ENCODE measurements at places on chromosomes 5 and 9.
A peak's percentile ranks its signal among the peaks of the same experiment; 100 is the strongest.

DNA sequence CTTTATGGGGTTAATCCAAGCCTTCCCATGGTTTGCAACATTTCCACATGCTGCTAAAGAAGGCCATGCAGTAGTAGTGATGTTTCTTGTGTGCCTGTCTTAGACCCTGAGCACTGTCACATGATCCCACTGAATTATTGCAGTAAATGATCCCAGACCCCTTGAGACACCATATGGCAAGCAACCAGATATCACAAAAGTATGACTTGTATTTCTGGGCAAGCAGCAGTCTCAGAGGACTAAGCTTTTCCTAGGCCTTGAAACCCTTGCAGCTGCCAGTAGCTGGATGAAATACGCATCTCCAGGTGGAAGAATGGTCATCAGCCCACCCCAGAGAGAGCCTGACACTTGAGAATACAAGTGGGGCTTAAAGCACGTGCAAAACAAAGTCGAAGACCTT is 41.8 kb downstream of the CDO1 start:
- no peak for DNase-seq

GRCh38 chr9:126151031-126151685 is 175.5 kb upstream of the MVB12B start:
- DNase-seq = peak; percentile 94

DNA sequence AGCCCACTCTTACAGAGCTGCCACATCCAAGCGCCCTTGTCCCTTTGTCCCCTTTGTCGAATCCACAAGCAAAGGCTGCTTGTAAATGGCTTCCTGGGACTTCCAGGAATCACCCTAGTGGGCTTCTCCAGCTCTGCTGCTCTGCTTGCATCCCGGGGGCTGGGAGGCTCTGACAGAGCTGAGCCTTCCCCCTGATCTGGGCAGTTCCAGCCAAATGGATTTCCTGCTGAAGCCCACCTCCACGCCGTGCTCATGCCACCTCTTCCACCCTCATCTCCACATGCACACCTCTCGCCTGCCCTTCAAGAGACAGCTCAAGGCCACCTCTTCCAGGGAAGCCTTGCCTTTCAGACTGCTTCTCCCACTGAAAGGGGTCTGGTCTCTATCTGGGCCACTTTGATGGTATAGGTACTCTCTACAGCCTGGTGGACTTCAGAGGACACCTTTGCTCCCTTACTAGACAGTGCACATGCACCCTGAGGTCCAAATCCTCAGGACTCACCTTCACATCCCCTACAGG is 106.2 kb downstream of the LHFPL2 start:
- DNase-seq = no peak

DNA sequence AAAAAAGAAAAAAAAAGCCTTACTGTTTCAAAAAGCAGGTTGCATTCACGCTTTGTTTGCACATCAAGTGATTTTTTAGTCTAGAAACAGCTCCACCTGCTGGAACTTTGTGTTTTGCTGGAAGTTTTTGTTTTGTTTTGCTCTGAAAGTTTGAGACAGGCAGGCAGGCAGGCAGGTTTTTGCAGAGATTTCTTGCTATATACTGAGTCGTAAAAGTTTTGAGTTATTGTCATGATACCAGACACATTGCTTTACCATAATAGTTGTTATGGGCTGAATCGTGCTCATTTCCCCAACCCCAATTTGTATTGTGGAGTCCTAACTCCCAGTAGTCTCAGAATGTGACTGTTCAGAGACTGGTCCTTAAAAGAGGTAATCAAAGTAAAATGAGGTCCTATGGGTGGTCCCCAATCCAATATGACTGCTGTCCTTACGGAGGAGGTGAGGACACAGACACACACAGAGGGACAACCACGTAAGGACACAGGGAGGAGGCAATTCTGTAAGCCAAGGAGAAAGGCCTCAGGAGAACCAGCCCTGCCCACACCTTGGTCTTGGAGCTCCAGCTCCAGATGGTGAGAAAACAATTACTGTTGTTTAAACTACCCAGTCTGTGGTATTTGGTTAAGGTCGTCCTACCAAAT is 20.9 kb downstream of the OR2Y1 start:
- DNase-seq = peak; percentile 0

- DNase-seq = no peak
Measured at GRCh38 chr9:114824110-114824509, 18.3 kb upstream of the TNFSF15 start.

DNA sequence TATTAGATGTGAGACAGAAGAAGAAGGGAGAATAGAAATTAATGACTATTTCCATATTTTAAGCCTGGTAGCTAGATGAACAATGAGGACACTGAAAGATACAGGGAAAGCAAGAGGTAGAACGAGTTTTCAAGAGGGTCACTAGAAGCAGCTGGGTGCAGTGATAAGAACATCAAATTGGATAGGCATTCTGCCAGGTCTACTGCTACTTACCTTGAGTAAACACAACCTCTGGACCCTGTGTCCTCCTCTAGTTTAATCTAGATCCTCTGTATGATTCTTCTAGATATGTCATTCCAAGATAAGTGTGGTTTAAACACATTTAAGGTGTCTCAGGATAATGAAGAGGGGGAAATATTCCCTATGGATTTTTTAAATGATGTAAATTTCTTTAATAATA is 31.2 kb downstream of the OTP start:
- DNase-seq = no peak

- DNase-seq = no peak
Measured at GRCh38 chr9:133424187-133424586, 2.0 kb downstream of the ADAMTS13 start.

DNA sequence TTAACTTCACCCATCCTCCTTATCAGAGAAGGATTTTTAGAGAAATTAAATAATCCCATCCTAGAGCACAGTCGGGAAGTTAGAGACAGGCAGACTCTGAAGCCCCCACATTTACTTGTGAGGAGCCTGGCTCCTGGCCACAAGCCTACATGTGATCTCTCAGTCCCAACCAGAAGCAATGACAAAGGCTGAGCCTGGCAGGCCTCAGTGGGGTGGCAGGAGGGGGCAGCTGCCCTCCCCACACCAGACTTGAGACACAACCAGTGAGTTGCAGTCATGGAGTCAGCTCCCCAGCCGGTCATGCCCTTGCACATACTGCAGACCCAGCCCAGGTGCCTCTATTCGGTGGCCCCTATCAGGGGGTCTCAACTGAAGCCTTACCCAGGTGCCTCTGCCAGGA is 11.0 kb downstream of the NAIF1 start:
- DNase-seq = no peak

DNA sequence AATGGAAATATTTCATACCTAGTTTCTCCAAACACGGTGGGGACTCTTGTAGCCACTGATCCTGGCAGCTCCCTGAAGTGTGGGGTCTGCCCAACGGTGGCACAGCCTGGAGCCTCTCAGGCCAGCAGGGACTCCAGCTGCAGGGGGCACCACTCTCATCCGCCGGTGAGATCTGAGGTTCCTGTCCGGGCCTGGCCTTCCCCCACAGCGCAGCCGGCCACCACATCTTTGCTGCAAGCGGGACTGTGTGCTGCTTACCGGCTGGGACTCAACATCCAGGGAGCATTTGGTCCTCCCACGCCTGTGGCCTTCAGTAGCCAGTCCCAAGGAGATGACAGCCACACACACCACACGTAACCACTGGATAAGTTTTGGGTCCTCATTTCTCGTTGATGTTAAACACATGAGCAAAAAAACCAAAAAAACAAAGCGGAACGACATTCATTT is 7.7 kb upstream of the NKX2-5 start:
- no peak for DNase-seq

GRCh38 chr5:135835766-135836165 is 1.3 kb downstream of the SLC25A48 start:
- no peak for DNase-seq

GRCh38 chr5:88557881-88558280 is 289.2 kb upstream of the TMEM161B start:
- no peak for DNase-seq

- DNase-seq = peak; percentile 17
Measured at GRCh38 chr9:129487658-129488483, 133.0 kb downstream of the C9orf50 start.

DNA sequence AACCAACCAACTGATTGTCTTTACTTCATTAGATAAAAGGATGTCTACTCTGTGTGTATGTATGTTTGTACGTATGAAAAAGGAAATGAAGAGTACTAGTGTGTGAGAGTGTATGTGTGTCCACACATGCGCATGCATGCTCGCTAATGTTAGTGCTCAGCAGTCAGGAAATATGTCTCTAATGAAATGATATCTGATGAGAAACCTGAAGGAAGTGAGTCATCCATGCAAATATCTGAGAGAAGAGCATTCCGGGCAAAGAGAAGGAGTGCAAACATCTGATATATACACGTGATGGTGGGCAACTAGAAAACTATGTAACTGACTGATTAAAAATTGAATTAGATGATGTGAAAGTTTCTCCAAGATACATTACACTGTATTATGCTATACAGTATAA is 29.6 kb upstream of the UGCG start:
- DNase-seq = no peak

GRCh38 chr9:117286245-117286644 is 128.6 kb downstream of the ASTN2 start:
- DNase-seq = no peak

DNA sequence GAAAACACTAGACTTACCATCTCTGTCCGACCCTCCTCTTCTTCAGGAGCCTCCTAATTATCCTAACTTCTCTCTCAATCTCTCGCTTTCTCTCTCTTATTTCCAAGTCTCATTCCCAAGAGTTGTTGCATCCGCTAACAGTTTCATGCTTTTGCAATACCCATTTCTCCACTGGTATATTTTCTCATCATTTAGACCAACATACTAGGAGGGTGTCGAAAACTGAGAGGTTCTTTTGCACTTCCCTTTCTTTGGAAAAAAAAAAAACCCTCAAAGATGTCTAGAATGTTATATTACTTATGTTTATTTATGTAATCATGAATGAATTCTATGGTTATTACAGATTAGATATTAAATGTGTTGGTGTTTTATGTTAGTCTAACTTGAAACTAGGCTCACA is 35.9 kb downstream of the SPZ1 start:
- no peak for DNase-seq

GRCh38 chr9:110659891-110660541 is 8.6 kb upstream of the MUSK start:
- DNase-seq = no peak

- DNase-seq = no peak
Measured at GRCh38 chr5:132439521-132440089, 51.0 kb downstream of the IRF1 start.

GRCh38 chr5:99955006-99955405 is 580.2 kb upstream of the FAM174A start:
- DNase-seq = no peak

DNA sequence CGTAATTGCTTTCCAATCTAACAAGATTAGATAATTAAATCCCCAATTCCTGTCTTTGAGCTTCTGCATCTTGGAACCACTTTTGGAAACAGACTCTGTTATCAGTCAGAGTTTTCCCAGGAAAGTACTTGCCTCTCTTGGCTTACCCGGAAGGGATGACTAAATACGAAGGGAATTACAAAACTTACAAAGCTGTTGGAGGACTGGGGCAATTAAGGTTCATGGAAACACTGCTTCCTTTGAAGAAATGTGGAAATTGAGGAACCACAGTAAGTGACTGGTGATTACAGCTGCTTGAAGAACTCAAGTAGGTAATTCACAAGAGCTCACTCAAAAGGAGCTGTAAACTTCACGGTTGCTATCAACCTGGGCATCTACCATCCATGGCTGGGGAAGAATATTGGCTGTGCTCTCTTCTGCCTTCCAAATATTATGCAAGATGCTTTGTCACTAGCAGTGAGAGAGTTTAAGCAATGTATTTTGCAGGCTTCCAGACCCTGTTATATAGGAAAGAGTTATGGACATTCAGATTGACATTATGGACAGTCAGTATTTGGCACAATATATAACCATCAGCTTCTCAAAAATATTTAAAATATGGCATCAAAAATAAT is 104.6 kb upstream of the MAN2A1 start:
- DNase-seq = no peak

DNA sequence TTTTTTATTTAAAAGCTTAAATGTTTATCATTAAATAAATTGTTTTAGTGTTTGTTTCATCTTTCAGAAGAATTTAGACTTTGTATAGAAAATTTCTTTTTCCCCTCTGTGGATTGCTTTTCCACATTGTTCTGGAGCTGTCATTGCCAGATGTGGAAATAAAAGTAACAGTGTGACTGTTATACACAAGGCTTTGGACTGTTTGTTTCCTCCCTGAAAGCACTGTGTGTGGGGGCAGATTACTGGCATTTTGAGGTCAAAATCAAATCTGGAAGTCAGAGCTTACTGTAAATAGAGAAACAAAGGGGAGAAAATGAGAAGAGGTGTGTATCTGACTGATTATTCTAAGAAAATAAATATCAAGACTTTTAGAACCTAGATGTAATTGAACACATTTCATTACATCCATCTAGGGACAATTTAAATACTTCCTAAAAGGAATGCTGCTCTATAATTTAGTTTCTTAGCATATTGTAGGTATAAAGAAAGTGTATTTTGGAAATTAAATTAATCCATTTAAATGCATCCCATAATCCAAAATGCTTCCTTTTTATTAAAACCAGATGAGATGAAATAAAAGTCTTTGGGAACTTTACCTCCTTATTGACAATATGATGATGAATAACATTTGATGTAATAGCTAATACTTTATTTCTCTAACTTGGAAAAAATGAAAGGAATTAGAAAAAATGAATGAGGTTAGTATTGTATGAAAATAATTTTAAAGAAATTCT is 51.9 kb downstream of the ERCC6L2 start:
- no peak for DNase-seq

- no peak for DNase-seq
Measured at GRCh38 chr5:164302533-164303235, 797.3 kb downstream of the MAT2B start.

- peak; percentile 30 for DNase-seq
Measured at GRCh38 chr9:35859310-35859989, 10.8 kb downstream of the OR13J1 start.

DNA sequence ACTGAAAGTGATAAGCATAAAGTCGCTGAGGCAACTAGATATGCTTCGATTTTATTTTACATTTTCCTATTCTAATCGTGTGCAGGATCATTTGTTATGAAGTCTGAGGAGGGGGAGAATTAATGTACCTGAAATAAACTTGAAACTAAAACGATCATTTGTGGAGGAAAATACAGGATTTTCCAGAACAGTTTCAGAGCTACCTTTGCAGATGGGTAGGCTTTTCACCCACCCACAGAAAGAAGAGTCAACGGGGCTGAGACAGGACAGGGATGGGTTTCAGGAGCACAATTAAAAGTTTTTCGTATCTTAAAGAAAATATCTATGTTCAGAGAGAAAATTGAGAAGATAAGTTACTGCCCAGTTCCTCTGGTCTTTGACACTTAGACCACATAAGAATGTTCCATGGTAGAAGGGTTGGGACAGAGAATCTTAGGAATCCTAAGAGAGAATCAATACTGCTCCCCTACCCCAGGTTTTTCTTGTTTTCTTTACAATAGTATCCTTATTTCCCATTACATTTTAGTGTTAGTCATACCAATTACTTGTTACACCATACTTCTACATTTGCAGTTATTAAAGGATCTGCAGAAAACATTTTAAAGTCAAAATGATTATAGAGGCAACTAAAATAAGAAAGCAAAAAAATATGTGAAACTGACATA is 211.4 kb downstream of the DEPDC1B start:
- no peak for DNase-seq

- DNase-seq = peak; percentile 6
Measured at GRCh38 chr5:129460936-129461710, 1.0 kb downstream of the ADAMTS19 start.

GRCh38 chr5:150401076-150401375 is 11.7 kb downstream of the CD74 start:
- DNase-seq = no peak

All from NCI-H1105 (cell line).